Activated CD4-positive, alpha-beta memory T cell treated with anti-CD3 and anti-CD28 coated beads, Interleukin-2, amount 10 ng/mL, durations not matched to agents 7 days and 5 days (primary cell): ENCODE measurements at places on chromosomes 5 and 9. TPM values are rescaled to one million over a fixed set of nuclear protein-coding genes. Genes with fewer than 3 reads are reported as not detected.
A peak's percentile ranks its signal among the peaks of the same experiment; 100 is the strongest.

- H3K27ac ChIP-seq: no peak overlapping the region
- DNase-seq: peak; percentile 23
- no peak overlapping the region for H3K4me3 ChIP-seq
- peaks cover 34% of the 10 kb centered on the region for H3K27me3 ChIP-seq
- no peaks in the 10 kb centered on the region for H3K4me1 ChIP-seq
- H3K36me3 ChIP-seq: no peaks in the 10 kb centered on the region
Measured at GRCh38 chr5:148998174-148998797, 64.6 kb downstream of the SH3TC2 start.

DNA sequence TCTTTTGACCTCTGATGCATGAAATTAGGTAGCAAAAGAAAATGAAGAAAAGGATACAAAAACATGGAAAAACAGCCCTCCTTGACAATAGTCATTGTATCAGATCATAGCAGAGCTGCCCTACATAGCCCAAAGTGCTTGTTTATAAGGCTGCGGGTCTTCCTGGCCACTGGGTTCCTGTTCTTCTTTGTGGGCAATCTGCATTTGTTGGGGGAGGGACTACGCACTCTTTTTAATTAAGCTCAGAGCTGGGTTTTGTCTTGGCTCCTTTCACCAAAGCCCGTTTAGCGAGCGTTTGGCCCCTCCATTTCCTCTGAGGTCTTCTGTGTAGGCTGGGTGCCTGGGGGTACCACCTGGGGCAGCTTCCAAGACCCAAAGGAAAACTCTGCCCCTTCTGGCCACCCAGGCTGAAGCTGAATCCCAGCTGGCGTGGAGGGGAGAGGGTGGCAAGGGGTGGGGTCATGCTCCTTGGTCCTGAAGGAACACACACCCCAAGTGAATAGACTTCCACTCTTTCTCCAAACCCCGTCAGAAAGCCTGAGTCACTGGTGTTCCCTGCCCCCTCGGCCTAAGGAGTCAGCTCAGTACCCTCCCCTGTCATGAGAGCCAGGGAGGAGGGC, 6.5 kb upstream of the PAX5 start:
- no peak overlapping the region for H3K4me3 ChIP-seq
- peaks cover 23% of the 10 kb centered on the region for H3K4me1 ChIP-seq
- H3K27me3 ChIP-seq: peaks cover 81% of the 10 kb centered on the region
- no peak for DNase-seq
- peaks cover 12% of the 10 kb centered on the region for H3K36me3 ChIP-seq

- no peaks in the 10 kb centered on the region for H3K4me1 ChIP-seq
- H3K27ac ChIP-seq: no peak overlapping the region
- H3K27me3 ChIP-seq: no peaks in the 10 kb centered on the region
- H3K4me3 ChIP-seq: no peak overlapping the region
- no peaks in the 10 kb centered on the region for H3K36me3 ChIP-seq
- no peak for DNase-seq
Measured at GRCh38 chr9:79403495-79403894, 168.3 kb upstream of the TLE4 start.

- H3K4me3 ChIP-seq: no peak overlapping the region
- peaks cover 19% of the 10 kb centered on the region for H3K27me3 ChIP-seq
- no peak for DNase-seq
- H3K27ac ChIP-seq: no peak overlapping the region
Measured at GRCh38 chr5:56561-57290, 35.2 kb upstream of the PLEKHG4B start.

- no peak for DNase-seq
Measured at GRCh38 chr5:134112726-134113362, 1.6 kb upstream of the TCF7 start.

Gene TNC
- not detected for total RNA-seq

Gene IFNA13
- not detected for total RNA-seq

Gene MAPK9
- 42.5 TPM for total RNA-seq

Gene ADAMTS6
- 1.6 TPM for total RNA-seq
